Eye (tissue), 1 donor: ENCODE measurements at places on chromosomes 13 and 19.

DNA sequence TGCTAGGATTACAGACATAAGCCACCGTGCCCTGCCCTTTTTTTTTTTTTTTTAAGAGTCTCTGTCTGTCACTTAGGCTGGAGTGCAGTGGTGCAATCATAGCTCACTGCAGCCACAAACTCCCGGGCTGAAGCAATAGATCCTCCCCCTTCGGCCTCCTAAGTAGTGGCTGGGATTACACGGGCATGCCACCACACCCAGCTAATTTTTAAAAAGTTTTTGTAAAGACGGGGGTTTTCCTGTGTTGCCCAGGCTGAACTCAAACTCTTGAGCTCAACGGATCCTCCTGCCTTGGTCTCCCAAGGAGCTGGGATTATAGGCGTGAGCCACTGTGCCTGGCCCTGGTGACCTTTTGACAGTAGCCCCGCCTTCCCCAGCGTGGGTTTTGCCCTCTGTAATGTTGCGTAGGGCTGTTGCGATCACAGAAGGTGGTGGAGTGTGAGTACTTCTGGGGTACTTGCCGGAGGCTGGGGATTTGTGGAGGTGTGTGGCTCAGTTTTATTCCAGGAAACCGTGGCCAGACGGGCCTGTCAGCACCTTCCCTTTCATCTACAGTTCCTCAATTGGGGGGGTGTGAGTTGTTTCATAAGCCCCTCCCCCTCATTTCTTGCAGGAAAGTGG, 11.6 kb upstream of the RETN start:
- no peak for DNase-seq

DNA sequence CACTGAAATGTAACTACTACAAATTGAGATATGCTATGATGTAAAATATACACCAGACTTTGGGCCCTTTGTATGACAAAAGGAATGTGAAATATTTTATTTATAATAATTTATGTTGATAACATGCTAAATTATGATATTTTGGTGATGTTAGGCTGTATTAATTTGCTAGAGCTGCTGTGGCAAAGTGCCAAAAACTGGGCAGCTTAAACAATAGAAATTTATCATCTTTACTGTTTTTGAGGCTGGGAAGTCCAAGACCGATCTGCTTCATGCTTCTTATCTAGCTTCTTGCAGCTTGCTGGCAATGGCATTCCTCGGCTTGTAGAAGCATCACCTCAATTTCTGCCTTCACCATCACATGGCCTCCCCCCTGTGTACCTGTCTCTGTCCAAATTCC, 245.0 kb downstream of the GPC5 start:
- DNase-seq = no peak

DNA sequence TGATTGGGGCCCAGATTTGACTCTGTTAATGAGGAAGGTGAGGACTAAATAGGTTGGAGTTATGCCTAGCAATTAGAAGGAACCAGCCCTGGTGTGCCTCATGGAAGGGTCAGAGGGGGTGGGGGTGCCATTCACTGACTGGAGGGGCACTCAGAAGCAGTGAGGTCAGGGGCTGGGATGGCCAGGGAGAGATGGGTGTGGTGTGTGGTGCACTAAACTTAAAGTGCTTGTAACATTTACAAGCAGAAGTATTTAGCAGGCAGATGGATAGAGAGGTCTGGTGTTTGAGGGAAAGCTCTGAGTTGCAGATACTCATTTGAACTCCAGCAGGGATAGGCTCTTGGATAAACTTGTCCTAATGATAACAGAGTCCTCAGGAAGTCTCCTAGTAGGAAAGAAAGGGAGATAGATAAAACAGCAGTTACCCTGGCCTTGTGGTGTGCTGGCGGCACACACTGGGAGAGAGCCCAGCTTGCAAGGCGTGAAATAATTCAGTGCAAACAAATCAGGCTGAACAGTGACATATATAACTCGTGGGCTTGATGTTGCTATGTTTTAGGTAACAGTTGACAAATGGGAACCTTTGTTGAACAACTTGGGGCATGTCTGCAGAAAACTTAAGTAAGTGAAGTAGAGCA, 20.0 kb upstream of the UPF3A start:
- DNase-seq = no peak

GRCh38 chr19:35549174-35549788, 3.9 kb downstream of the TMEM147 start:
- peak; percentile 89 for DNase-seq

DNA sequence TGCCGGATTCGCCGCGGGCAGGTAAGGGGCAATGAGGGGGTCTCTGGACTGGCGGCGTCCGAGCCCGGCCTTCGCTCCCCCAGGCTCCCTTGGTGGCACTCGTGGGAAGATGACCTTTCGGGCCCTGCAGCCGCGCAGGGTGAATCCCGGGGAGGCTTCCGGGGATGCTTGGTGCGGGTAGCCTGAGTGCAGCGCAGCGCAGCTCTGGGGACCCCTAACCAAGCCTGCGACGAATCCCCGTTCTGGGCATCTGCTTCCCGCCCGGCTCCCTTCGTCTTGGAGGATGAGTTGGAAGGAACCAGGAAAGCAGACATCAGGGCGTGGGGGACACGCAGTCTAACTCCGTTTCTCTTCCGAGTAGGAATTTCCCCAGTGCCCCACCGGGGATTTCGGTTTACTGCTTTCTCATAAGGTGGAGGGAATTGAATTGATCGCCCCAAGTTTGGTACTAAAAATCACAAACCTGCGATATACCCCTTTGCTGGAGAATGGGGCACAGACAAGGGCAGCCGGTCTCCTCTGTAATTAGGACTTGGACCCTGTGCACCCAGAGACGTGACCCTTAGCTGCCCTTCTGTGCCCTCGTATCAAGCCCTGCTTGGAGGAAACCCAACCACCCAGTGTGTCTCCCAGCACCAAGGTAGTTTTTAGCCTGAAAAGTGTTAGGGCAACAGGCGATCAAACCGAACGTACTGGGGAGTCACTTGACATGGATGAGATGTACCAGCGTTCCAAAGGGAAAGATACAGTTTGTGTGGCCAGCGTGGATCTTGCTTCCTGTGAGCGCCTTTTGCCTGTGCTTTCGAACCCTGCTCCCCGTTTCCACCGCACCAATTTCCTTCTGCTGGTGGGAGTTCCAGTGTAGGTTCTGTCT, 1.0 kb downstream of the GPC5 start:
- peak; percentile 24 for DNase-seq

DNA sequence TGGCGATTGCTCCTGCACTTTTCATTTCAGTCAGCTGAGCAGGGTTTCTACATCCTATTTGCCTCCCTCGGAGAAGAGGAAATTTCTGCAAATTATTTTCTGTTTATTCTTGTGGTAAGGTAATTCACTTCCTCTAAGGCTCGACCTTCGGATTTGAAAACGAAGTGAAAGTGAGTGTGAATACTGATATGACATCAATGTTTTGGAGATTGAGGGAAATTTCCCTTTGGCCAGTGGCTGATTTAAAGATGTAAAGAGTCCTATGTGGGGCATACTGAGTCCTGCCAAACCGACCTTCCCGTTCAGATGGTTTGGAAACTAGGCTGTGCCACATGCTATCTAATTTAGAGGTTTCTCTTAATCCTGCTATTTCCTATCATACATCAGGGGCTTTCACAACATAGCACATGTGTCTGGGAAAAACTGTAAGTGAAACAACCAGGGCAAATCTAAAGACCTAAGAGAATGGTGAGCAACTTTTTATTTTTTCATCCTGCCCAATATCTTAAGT, 112.3 kb downstream of the POSTN start:
- no peak for DNase-seq

GRCh38 chr13:59342400-59342799, 821.3 kb downstream of the DIAPH3 start:
- DNase-seq = no peak

DNA sequence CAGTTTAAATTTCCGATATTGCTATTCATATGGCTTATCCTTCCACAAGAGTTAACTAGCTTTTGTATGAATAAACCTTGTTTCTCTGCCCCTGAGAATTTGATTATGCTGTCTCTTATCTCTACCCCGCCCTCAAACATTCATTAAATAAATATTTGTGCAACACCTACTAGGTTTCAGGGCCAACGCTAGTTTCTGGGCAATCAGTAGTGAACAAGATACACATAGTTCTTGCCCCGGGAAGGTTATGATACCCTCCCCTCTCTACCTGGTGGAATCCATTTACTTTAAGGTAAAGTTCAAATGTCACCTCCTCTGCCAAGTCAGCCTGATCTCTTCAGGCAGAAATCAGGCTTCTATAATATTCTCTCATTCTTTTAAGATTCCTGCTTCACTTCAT, 16.6 kb upstream of the USP12 start:
- no peak for DNase-seq

DNA sequence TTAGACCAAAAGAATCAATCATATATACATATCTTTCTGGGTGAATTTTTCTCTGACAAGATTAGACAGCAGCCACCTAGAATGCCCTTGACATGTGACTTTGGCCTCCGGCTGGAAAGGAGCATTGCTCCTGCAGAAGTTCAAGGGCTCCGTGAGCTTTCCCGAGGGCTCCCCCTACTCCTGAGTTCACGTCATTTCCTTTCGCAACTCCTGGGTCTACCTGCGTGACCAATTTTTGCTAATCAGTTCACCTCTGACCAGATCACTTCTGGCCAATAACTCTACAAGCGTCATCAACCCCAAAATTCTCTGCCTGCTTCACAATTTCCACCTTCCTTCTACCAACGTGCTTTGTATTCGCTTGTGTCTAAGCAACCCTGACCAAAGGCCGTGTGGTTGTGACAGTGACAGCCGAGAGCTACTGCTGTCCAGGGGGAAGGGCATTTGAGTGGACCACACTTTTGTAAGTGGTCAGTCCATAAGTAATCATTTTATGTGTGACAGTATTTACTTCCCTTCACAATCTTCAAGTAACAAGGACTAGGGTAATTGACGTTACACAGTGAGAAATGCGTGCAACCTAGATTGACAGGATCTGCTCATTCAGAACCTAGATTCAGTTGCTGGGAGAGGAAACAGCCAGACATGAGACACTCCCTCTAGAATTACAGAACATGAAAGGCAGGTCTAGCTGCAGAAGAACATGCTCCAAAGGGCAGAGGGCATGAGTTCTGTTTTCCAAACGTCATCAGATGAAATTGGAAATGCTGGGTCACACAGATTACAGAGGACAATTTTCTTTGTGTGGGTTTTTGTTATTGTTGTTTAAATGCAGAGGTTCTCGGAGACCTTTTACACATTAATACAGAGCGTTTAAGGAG, 145.9 kb upstream of the SPACA7 start:
- DNase-seq = no peak

DNA sequence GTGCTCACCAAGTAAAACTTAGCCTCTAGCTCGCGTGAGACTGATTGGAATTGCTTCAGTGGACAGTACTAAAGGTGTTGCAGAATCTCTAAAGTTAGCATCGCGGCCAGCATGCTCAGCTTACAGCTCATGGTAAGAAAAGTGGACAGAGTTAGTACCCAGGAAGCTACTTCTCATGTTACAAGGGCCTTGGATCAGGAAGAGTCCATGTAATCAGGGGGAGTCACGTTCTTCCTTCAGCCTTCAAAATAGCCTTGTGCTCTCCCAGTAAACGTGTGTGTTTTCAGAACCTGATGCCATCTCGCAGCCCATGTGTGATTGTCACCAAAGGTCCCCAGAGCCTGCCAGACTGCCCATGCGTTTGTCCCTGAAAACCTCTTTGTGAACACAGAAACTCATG, 195.8 kb upstream of the RNF113B start:
- DNase-seq = no peak

DNA sequence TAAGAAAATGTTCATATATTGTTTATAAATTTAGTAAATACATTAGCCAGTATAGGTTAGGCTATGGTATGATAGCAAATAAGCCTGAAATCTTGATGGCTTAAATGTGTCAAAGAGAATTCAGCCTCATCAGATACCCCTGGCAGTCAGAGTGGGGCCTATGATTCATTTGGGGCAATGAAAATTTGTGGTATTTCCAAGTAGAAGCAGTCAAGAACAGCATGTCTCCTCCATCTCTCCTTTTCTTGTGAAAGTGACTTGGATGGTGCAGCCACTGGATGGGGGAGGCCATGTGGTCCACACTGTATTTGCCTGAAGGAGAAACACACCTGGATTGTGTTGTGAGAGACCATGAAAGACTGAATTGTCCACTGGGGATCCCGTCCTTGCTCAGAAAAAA, 82.7 kb downstream of the DLEU7 start:
- no peak for DNase-seq

GRCh38 chr19:11089254-11090013, at the start of gene LDLR:
LDLR (plus strand) TSS chr19:11089463; CDS start chr19:11089549, 86 bp downstream.
- peak; percentile 97 for DNase-seq

GRCh38 chr13:33341861-33342452, 56.4 kb upstream of the STARD13 start:
- no peak for DNase-seq
